ENCODE measurements at places on chromosomes 4 and X. TPM values are rescaled to one million over a fixed set of nuclear protein-coding genes. Genes with fewer than 3 reads are reported as not detected.
A peak's percentile ranks its signal among the peaks of the same experiment; 100 is the strongest.

The GAGE12H gene
- total RNA-seq = not detected

GRCh38 chr4:2646396-2647149 is 109.6 kb downstream of the TNIP2 start:
- no peak for DNase-seq

- DNase-seq = no peak
These were observed 68.8 kb upstream of the HGFAC start for GRCh38 chr4:3372933-3373465.

The EDNRA gene
- 0.36 TPM for total RNA-seq

GRCh38 chrX:132664273-132664672 is 175.4 kb upstream of the MBNL3 start:
- no peak for DNase-seq

DNA sequence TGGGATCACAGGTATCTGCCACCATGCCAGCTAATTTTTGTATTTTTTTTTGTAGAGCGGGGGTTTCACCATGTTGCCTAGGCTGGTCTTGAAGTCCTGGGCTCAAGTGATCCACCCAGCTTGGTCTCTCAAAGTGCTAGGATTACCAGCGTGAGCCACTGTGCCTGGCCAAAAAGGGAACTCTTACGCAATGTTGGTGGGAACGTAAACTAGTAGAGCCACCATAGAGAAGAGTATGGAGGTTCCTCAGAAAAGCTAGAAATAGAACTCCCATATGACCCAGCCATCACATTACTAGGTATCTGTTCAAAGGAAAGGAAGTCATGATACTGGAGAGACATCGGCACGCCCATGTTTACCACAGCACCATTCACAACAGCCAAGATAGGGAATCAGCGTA is 85.9 kb downstream of the PRKX start:
- no peak for DNase-seq

GRCh38 chr4:21664355-21664754 is 284.2 kb downstream of the KCNIP4 start:
- DNase-seq = no peak

DNA sequence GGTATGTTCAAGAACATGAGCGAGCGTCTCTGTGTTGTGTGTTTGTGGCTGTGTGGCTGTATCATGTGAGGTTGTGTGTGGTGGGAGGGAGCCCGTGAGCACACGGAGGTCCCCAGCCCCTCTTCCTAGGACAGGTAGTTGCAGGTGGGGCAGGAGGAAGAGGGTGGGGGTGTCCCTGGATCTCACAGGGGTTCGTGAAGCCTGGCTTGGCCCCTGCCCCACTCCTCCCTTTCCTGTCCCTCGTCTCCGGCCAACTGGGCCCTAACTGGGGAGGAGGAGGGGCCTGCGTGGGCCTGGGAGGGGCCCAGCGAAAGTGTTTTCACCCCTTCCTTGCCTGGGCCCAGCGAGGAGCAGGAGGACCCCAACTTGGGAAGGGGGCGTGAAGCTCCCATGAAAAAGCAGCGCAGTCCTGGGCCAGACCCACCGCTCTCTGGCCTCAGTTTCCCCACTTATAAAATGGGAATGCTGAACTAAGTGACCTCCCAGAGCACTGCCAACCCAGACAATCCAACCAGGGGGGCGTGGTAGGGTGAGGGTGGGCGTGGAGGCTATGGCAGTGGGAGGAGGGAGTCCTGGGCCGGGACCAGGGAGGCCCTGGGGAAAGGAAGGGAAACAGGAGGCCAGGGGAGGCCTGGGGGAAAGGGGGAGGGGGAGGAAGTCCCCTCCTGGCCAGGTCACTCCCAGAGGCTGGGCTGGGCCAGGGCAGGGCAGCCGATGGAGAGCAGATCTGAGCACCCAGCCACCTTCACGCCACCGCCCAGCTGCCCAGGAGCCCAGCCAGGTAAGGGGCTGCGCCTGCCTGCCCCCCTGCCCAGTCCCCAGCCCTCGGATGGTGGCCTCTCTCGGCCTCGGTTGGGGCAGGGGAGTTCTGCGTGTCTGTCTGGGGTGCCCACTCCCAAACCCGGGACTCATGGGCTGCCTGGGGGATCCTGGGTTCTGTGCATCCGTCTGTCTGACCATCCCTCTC is at the start of gene AVPR2:
Gene AVPR2 (plus strand): TSS at position 683 of the 967 bp plus-strand sequence. CDS start 473 bp downstream, outside the sequence.
- DNase-seq = no peak

The NEUROG2 gene
- total RNA-seq = 0.12 TPM

DNA sequence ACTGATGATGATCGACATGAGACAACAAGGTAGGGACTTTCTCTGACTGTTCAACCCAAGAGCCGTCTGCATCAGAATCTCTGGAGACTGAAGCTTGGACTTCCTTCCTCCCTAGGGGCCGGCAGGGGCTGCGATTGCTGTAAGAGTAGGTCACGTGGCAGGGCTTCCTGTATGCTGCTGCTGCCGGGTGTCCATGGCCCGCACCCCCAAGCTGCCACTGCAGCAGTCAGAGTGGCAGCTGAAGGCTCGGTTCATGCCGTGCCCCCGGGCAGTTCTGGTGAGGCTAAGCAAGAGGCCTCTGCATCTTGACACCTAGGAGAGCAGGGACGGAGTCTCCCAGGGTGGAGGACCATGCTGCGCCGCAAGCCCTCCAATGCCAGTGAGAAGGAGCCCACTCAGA is at the start of gene SASH3:
Gene SASH3 (plus strand): TSS at position 203 of the 400 bp plus-strand sequence. CDS start 149 bp downstream, at position 352.
- DNase-seq = no peak

- DNase-seq = no peak
These were observed 330.5 kb upstream of the ZFP42 start for GRCh38 chr4:187665086-187665485.

DNA sequence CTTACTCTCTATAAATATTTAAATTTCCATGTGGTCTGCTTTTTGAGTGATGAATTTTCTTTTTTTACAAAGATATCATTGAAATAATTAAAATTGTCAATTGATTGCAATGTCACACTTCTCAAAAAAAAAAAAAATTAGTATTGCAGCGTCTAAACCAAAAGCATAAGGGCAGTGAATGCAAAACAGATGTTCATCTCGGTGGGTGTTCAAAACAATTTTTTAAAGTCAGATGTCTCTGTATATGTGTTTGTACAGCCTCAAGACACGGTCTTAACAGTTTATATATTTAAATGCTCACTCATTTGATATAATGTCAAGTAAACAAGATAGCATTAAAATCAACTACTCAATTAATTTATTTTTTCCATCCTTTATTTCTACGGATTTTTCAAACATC is 52.3 kb downstream of the PALLD start:
- DNase-seq = no peak

DNA sequence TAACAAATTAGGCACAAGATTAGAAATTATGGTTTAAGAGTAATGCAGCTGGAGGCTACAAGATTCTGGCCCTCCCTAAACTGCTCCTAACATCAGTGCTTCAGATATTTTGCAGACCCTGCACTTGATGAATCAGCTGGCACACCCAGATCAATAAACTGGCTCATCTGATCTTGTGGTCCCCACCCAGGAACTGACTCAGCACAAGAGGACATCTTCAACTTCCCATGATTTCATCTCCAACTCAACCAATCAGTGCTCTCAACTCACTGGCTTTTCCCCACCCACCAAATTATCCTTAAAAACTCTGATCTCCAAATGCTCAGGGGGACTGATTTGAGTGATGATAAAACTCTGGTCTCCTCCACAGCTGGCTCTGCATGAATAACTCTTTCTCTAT is 21.7 kb upstream of the TMEM33 start:
- DNase-seq = peak; percentile 11

DNA sequence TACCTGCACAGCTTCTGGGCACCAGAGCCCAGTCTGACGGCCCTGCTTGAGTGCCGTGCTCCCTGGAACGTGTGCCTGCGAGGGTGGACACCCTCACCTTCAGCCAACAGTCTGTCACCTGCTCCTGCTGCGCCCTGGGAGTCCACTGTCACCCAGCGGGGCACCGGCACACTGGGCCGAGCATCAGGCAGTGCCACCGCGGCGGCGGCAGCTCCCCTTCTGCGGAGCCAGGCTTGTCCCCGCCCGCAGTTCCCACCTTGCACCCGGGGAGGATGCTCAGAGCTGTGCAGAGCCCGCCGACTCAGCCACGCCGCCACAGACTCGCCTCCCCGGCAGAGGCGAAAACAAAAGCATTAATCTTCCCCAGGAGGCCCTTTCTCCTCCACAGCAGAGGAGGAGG is 86.8 kb downstream of the ABLIM2 start:
- no peak for DNase-seq

DNA sequence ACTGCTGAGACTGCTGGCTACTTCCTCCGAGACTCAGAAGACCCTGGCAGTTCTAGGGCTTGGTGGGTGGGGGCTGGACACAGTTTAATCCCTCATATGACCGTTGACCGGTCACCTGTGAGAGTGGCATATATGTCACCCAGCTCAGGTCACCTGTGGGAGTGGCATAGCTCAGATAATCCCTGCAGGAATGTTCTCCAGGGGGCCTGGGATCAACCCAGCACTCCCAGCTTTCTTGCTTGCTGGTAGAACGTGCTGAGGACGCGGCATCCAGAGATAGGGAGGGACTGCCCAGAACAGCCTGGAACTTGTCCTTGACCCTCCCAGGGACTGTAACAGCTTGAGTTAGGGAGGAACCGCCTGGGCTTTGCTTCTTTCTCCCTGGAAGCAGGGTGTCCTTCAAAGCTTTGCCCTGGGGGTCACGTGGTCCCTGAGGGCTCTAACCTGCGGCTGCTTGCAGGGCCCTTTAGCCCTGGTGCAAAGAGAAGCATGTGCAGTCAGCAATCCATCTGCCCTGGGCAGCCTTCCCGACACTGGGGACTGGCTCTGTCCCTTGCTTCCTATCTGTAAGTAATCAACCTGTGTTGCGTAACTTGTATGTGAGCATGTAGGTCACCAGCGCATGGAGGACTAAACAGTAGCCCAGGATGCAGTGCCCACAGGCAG is 55.3 kb downstream of the ZFYVE28 start:
- DNase-seq = no peak

Measured in RPMI7951 (cell line).